ENCODE measurements at places on chromosomes 2 and 18.

GRCh38 chr18:13868501-13869271 is 44.7 kb downstream of the MC5R start:
- no peak for DNase-seq

- DNase-seq = no peak
Measured at GRCh38 chr2:120279708-120280107, 27.1 kb downstream of the RALB start.

- DNase-seq = no peak
Measured at GRCh38 chr2:202355993-202356505, 20.1 kb upstream of the BMPR2 start.

DNA sequence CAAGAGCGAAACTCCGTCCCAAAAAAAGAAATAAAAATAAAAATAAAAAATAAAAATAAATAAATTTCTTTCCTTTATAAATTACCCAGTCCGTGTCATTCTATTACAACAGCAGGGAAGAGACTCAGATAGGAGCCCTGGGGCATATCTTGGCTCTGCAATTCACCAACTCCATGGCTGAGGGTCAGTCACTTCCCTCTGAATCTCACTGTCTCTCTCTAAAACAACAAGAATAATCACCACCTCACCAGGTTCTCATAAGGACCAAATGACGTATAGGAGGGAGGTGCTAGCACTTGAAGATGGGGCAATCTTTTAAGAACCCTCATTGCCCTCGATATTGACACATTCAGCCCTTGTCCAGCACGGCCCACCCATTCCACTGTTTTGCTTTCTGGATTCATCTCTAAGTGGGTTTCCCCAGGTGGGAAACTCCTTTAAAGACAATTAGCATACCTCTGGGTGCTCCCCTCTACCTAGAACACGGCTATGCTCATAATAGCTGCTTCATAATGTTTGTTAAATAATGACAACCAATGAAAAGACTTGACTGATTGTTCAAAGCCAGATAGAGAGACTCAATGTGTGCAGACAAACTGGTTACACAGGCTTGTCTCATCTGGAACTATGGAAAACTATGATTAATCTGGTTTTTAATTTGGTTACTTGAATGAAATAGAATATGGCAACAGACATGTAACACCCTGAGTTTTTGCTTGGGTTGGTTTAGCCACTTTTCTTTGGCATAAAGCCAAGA is 15.1 kb downstream of the MYCN start:
- DNase-seq = no peak

DNA sequence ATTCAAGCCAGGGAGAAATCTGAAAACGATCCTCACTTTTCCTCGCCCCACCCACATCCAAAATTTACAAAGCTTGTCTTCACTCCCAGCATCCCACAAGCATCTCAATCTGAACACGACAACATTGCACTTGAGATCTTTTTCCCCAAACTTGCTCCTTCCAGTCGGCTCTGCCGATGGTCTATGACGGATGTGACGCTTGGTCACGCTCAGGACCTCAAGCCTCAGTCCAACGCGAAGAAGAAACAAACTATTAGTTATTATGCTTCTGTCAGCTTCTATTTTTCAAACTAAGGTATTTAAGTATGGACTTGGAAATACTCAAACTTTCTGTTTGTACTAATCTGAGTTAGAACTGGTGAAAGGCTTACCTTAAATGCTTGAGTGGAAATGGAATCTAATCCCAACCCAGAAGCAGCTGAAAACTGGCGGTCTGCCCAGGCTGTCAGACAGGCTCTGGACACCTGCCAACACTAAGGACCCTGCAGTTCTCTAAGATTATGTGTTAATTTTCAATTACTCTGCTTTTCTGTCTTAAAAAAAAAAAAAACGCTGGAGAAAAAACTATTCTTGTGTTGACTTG is 132.1 kb upstream of the DNMT3A start:
- no peak for DNase-seq

DNA sequence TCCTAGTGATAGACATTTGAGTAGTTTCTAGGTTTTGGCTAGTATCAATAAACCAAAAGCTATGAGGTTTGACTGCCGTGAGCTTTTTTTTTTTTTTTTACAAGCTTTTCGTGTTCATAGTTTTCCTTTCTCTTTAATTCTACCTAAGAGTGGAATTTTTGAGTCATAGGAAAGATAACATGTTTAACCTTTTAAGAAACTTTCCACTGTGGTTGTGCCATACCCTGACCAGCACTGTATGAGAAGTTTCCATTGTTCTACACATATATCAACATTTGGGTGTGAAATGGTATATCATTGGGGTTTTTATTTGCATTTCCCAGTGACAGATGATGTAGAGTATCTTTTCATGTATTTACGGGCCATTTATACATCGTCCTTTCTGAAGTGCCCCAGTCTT is 31.7 kb downstream of the UBE2F start:
- peak; percentile 33 for DNase-seq

DNA sequence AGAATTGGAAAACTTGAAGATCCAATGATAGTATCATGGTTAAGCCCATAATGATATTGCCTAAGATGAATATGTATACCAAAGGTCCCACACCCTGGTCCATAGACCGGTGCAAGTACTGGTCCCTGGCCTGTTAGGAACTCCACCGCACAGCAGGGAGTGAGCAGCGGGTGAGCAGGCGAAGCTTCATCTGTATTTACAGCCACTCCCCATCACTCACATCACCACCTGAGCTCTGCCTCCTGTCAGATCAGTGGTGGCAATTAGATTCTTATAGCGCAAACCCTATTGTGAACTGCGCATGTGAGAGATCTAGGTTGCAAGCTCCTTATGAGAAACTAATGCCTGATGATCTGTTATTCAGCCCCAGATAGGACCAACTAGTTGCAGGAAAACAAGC is 402.4 kb downstream of the EPHA4 start:
- DNase-seq = no peak

DNA sequence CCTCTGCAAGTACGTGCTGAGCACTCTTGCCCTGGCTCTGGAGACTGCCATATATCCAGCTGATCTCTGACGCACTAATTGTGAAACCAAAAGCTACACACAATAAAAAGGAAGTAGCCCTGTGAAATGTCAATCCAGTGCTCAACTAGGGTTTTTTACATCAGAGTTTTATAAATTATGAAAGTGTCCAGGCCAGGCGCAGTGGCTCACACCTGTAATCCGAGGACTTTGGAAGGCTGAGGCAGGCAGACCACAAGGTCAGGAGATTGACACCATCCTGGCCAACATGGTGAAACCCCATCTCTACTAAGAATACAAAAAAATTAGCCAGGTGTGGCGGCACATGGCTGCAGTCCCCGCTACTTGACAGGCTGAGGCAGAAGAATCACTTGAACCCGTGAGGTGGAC is 24.5 kb upstream of the PEX13 start:
- no peak for DNase-seq

- no peak for DNase-seq
Measured at GRCh38 chr2:190519975-190520767, 14.4 kb downstream of the NEMP2 start.

- DNase-seq = no peak
Measured at GRCh38 chr2:200733713-200734198, 78.0 kb upstream of the BZW1 start.

GRCh38 chr18:63207835-63208234 is 111.7 kb downstream of the BCL2 start:
- no peak for DNase-seq

- DNase-seq = no peak
Measured at GRCh38 chr2:159175182-159175581, 111.3 kb downstream of the WDSUB1 start.

DNA sequence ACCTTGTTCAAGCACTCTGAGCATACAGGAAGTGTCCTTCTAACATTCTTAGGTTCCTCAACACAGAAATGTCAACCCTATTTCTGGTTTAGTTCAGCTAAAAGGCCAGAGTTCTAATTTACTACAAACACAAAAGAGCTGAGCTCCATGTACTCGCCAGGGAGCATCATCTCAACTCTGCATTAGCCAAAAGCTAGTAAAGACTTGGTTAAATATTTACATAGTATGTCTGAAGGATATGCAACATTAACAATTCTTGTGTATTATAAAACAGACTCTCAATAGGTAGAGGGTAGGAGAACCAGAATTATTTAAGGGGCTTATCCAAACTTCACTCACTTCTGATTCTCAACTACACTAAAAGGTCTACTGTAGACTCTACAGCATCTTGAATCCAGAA is 154.6 kb downstream of the THADA start:
- no peak for DNase-seq

- no peak for DNase-seq
Measured at GRCh38 chr2:19614066-19614465, 255.6 kb upstream of the OSR1 start.

GRCh38 chr2:213834331-213834730 is 550.1 kb downstream of the SPAG16 start:
- no peak for DNase-seq

GRCh38 chr2:102703748-102704147 is 58.1 kb upstream of the TMEM182 start:
- no peak for DNase-seq

- DNase-seq = no peak
Measured at GRCh38 chr2:40716879-40717278, 265.0 kb upstream of the SLC8A1 start.

- no peak for DNase-seq
Measured at GRCh38 chr2:54350426-54350825, 94.4 kb upstream of the TSPYL6 start.

DNA sequence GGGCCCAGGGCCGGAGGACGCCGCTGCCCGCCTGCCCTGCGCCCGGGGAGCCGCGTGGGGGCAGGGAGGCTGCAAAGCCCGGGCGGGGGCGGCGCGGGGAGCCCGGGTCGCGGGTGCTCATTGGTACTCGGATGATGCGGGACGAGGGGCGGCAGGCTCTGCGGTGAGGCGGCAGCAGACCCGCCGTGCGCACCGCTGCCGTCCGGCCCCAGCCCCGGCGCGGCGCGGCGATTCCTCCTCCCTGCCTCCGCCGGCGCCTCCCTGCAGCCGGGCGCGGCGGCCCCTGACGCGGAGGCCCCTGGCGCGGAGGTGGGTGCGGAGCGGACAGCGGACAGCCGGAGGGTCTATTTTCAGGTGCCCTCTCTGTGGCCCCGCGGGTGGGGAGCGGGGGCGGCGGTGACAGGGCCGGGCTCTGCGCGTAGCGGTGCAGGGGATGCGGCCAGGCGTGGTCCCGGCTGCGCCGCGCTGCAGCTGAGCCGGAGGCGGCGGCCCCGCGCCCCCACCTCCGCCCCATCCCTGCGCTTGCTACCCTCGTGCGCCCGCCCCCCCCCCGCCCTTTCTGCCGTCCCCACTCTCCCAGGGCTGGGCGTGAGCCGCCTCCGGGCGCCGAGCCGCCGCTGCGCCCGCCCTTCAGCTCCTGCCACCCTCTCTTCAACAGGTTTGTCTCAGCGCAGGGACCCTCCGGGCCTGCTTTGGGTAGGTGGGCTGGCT is 640 bp downstream of the SPTBN1 start:
- DNase-seq = no peak

- no peak for DNase-seq
Measured at GRCh38 chr2:129611471-129611870, 368.0 kb upstream of the RAB6C start.

- no peak for DNase-seq
Measured at GRCh38 chr2:20223407-20224163, 1.3 kb downstream of the SDC1 start.

DNA sequence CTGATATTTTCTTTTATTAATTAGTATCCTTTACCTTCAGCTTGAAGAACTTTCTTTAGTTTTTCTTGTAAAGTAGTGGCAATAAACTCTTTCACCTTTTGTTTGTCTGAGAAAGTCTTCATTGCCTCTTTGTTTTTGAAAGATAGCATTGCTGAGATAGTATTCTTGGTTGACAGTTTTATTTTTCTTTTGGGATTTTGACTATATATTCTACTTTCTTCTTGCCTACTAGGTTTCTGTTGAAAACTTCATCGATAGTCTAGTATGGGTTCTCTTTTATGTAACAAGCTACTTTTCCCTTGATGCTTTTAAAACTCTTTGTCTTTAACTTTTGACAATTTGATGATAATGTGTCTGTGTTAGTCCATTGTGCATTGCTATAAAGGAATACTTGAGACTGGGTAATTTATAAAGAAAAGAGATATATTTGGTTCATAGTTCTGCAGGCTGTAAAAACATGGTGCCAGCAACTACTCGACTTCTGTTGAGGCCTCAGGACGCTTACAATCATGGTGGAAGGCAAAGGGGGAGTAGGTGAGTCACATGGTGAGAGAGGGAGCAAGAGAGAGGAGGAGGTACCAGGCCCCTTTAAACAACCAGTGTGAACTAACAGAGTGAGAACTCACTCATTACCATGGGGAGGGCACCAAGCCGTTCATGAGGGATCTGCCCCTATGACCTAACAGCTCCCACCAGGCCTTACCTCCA is 12.0 kb downstream of the CCDC150 start:
- DNase-seq = no peak

DNA sequence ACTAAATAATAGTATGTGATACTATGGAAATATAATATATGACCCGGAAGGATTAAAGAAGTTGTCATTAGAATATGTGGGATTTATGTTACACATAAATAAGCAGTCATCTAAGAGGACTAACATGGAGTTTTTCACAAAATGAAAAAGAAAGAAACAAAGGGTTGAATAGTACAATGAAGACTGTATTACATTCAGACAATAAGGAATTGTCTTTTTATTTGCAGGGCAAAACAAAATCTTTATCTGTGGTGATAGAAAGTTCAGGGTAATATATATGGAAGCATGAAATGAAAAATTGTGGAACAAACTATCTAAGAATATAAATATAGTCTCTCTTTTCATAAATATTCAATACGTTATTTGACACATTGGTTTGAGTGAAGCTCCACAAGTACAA is 5.8 kb downstream of the ERMN start:
- no peak for DNase-seq

- no peak for DNase-seq
Measured at GRCh38 chr2:203744091-203744490, 37.7 kb downstream of the CD28 start.

DNA sequence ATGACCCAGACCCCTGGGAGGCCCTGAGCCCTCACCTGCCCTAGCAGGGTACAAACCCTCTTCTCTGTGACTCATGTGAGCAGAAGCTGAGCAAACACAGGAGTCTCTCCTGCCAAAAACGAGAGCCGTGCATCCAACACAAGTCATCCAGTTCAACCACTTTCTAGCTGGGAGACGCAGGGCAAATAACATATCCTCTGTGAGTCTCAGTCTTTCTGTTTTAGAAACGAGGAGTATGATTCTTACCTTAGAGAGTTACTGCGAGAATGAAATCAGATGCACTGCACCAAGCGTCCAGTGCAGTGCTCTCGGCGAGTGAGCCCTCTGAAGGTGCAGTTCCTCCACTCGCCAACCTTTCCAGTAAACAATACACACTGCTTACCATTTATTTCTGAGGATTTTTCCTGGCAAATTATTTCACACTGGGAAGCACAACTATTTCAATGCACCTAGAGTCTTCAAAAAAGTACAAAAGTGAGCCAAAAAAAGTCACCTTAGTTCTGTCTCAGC is 331.8 kb upstream of the MYT1L start:
- DNase-seq = no peak

- DNase-seq = no peak
Measured at GRCh38 chr2:152505495-152505906, 170.5 kb downstream of the FMNL2 start.

Measured in stimulated activated CD8-positive, alpha-beta memory T cell treated with anti-CD3 and anti-CD28 coated beads, Interleukin-7, amount 100 ng/mL, for 48 hours (primary cell).